ENCODE measurements at places on chromosomes 11 and 22. TPM values are rescaled to one million over a fixed set of nuclear protein-coding genes. Genes with fewer than 3 reads are reported as not detected.

The PGA5 gene
- total RNA-seq = not detected

- no peak overlapping the region for H3K4me3 ChIP-seq
- no peak overlapping the region for H3K27ac ChIP-seq
- no peaks in the 10 kb centered on the region for H3K27me3 ChIP-seq
- no peak for DNase-seq
Measured at GRCh38 chr22:37918580-37919270, 12.6 kb downstream of the MICALL1 start.

DNA sequence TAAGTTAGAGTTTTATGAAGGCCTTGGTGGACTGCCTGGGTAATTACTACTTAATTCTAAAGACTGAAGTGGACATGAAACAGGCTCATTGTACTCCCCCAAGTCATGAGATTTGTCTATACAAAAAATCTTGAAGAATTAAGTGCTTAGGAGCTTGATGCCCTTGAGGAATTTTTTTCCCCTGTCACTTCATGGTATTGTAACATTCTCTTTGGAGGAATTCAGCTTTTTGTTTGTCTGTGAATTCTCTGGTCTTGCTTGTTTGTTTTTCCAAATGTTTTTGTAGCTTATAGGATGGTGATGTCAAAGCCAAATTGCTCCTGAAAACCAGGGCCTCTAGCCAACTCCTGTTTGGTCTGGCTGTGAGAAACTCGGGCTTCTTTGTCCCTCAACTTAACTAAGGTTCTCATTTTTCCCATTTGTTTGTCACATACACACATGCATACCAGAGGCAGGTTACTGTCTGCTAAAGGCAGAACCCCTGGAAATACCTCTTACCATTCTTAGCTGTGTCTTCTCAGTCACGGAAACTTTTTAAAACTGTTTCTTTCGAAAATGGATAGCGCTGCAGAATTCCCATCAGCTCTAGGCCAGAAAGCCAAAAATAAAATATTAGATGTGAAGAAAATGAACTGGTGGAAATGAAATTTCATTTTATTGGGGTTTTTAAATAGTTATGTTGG, 66.9 kb downstream of the AMOTL1 start:
- no peak overlapping the region for H3K27ac ChIP-seq
- H3K36me3 ChIP-seq = no peaks in the 10 kb centered on the region
- no peak for DNase-seq
- peaks cover 3% of the 10 kb centered on the region for H3K27me3 ChIP-seq
- H3K4me3 ChIP-seq = no peak overlapping the region

The C11orf16 gene
- not detected for total RNA-seq

DNA sequence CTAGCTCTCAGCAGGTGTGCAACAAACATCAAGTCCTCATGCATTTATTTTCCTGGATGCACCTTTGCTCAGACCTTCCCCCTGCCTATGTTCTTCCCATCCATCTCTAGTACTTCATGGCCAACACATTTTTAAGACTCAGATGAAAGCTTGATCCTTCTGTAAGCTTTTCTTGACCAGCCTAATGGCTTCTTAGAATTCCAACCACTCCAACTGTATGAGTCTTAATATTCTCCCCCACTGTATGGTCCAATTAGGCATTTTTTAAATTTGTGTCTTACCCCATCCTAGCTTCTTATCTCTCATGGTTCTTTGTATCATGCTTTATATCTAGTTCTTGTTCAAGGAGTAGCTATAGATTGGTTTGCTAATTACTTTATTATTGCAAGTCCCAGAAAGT, 44.8 kb downstream of the TENM4 start:
- DNase-seq = no peak
- H3K36me3 ChIP-seq = no peaks in the 10 kb centered on the region
- no peaks in the 10 kb centered on the region for H3K4me1 ChIP-seq
- no peaks in the 10 kb centered on the region for H3K27me3 ChIP-seq
- no peak overlapping the region for H3K4me3 ChIP-seq

The HTR3A gene
- not detected for total RNA-seq

- no peaks in the 10 kb centered on the region for H3K36me3 ChIP-seq
- H3K4me1 ChIP-seq = no peaks in the 10 kb centered on the region
- no peaks in the 10 kb centered on the region for H3K27me3 ChIP-seq
- DNase-seq = no peak
Measured at GRCh38 chr11:127935081-127935480, 652.3 kb downstream of the ETS1 start.

DNA sequence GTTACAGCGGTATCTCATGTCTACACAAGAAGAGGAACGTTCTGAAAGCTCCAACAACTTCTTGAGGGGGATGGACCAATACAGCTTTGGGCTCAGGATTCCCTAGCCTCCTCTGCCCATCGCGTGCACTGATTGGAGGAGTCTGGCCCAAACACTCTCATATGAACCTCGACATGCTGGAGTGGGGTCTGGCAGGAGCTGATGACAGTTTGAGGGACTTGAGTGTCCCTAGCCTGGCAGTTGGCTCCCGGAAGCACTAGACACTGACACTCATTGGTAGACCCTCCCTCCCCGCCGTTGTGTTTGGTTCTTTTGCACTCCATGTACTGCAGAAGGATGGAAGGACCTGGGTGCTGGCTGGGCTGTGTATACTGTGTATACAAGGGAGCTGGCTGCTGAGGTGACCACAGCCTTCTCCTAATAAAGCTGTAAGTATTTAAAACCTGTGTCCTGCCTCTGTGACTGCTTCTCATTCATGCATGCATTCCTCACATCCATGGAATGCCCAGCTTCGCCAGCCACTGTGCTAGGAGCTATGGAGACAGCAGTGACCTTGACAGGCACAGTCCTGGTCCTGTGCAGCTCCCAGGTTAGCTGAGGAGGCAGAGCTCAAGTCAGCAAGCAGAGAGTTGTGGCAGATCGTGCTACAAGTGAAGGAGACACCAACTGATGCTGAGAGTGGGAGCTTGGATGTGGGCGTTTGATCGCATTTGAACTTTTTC, 27.9 kb downstream of the ADAMTS15 start:
- no peaks in the 10 kb centered on the region for H3K36me3 ChIP-seq
- no peak overlapping the region for H3K4me3 ChIP-seq
- no peaks in the 10 kb centered on the region for H3K4me1 ChIP-seq

The TSSK2 gene
- not detected for total RNA-seq

The SERPIND1 gene
- not detected for total RNA-seq

The MMP27 gene
- not detected for total RNA-seq

The CARD10 gene
- total RNA-seq = not detected

The CRYBB3 gene
- not detected for total RNA-seq

DNA sequence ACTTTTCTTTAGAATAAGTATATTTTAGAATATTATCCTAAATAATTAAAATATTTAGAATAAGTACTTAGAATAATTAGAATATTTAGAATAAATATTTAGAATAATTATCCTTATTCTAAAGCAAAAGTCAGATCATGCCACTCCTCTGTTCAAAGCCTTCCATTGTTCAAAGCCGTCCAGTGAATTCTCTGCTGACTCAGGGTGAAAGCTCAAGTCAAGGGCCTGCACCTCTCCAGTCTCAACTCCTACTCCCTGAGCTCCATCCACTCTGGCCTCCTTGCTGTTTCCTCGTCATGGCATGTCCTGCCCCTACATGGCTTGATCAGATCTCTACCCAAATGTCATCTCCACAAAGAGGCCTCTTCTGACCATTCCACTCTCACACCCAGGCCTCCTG, 30.0 kb downstream of the PLEKHA7 start:
- no peak overlapping the region for H3K27ac ChIP-seq
- peaks cover 29% of the 10 kb centered on the region for H3K4me1 ChIP-seq
- no peak for DNase-seq

- peaks cover 30% of the 10 kb centered on the region for H3K4me1 ChIP-seq
- peaks cover 32% of the 10 kb centered on the region for H3K36me3 ChIP-seq
- no peak for DNase-seq
Measured at GRCh38 chr11:130246738-130247137, 68.0 kb downstream of the ZBTB44 start.

- no peak overlapping the region for H3K27ac ChIP-seq
- no peak for DNase-seq
- H3K4me3 ChIP-seq = no peak overlapping the region
- no peaks in the 10 kb centered on the region for H3K36me3 ChIP-seq
Measured at GRCh38 chr22:28581016-28581415, 98.6 kb downstream of the TTC28 start.

The CREB3L1 gene
- not detected for total RNA-seq

DNA sequence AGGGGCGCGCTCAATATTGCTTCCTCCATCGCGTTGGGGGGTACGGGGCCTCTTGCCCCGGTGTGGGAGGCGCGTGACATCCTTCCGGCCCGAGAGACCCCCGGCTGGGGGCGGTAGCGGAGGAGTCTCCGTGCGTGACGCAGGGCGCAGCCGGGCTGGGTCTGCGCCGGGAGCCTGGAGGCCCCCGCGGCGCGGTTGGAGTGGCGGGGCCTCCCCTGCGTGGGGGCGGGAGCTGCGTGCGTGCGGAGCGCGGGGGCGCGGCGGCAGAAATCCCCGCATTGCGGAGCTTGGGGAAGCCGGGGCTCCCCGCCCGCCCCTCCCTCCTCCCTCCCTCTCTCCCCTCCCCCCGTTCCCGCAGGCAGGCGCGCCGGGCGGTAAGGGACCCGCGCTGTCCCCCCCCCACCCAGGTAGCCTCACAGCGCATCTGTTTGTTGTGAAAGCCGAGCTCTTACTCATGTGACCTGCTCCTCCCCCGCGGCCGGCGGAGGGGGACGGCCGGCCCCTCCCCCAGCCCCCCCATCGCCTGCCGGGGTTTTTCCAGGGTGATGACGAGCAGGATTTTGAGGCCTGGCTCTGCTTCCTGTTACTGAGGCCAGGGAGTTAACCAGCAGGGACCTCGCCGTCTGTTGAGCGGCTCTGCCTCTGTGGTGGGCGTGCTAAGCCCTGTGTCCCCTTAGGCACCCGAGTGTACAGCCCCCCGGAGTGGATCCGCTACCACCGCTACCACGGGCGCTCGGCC, 1.6 kb downstream of the PIM3 start:
- DNase-seq = peak; percentile 73
- H3K27me3 ChIP-seq = no peaks in the 10 kb centered on the region
- H3K4me1 ChIP-seq = peaks cover 36% of the 10 kb centered on the region
- peaks cover 30% of the 10 kb centered on the region for H3K36me3 ChIP-seq
- H3K27ac ChIP-seq = peak overlapping the region; percentile 86
- H3K4me3 ChIP-seq = peak overlapping the region; percentile 88

DNA sequence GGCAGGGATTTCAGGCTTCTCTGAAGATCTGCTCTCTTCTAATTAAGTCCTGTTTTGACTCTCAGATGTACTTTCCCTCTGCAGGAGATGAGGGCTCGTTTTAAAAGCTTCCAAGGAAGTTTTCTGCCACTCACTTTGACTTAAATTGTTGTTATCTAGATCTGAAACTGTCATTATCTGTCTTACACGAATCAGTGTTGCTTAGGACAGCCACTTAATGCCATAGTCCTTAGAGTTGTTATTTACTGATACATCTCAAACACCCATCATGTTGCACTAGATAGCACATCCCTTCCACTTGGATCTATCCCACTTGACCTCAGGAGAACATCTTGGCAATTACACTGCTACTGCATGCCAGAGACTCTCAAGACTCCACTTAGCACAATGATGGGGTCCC, 86.9 kb upstream of the FAT3 start:
- no peaks in the 10 kb centered on the region for H3K27me3 ChIP-seq
- H3K36me3 ChIP-seq = no peaks in the 10 kb centered on the region
- H3K4me3 ChIP-seq = no peak overlapping the region
- H3K27ac ChIP-seq = no peak overlapping the region

The MRGPRE gene
- total RNA-seq = not detected

The OR8D2 gene
- not detected for total RNA-seq

The PPP2R1B gene
- total RNA-seq = 56.4 TPM

The SUSD2 gene
- 1.9 TPM for total RNA-seq

- H3K4me3 ChIP-seq = no peak overlapping the region
- no peaks in the 10 kb centered on the region for H3K36me3 ChIP-seq
- no peaks in the 10 kb centered on the region for H3K4me1 ChIP-seq
- H3K27me3 ChIP-seq = no peaks in the 10 kb centered on the region
- H3K27ac ChIP-seq = no peak overlapping the region
Measured at GRCh38 chr11:20037396-20038153, 122.7 kb downstream of the DBX1 start.

DNA sequence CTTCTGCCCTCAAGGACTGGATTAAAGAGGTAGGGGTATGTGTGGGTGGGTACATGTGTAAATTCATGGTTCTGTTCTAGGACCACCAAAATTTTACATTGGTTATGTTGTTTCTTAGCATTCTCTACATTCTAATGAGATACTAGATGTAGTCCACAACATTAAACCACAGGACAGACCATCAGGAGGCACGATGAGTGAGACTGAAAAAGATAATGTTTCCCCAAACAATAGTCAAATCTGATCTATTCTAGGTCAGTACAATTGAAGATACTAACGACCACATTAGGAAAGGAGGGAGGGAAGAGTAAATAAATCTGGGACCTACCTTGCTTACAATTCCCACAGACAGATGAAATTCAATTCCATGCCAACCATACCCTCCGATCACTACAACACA, 42.2 kb downstream of the MRTFA start:
- no peak overlapping the region for H3K4me3 ChIP-seq
- H3K27me3 ChIP-seq = no peaks in the 10 kb centered on the region
- peaks cover 3% of the 10 kb centered on the region for H3K36me3 ChIP-seq

The MPZL3 gene
- total RNA-seq = 20.0 TPM

The TREH gene
- not detected for total RNA-seq

DNA sequence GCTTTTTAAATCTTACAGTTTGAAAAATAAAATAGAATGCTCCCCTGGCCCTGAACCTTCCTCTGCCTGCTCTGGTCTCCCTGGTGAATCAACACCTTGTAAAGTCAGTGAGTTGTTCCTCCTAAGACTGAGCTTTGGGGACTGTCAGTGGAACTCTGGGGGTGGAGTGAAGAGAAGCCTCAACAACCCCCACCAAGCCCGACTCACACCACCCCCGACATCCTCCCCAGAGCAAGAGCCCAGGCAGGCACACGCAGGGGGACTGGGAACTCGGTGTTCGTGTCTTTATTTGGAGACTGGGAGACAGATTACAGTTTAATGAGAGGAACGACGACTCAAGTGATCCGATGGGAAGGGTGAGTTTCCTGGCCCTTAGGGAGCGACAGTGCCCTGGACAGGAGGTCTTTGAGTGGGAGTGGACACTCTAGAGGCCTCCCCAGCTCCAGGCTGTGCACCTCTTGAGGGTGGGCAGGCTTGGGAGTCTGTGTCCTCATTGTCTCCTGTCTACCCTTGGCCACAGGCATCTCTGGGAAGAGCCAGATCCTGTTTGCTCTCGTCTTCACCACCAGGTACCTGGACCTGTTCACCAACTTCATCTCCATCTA, 6.2 kb downstream of the KDELR3 start:
- H3K27ac ChIP-seq = no peak overlapping the region
- H3K36me3 ChIP-seq = peaks cover 3% of the 10 kb centered on the region
- no peaks in the 10 kb centered on the region for H3K4me1 ChIP-seq
- peaks cover 2% of the 10 kb centered on the region for H3K27me3 ChIP-seq

DNA sequence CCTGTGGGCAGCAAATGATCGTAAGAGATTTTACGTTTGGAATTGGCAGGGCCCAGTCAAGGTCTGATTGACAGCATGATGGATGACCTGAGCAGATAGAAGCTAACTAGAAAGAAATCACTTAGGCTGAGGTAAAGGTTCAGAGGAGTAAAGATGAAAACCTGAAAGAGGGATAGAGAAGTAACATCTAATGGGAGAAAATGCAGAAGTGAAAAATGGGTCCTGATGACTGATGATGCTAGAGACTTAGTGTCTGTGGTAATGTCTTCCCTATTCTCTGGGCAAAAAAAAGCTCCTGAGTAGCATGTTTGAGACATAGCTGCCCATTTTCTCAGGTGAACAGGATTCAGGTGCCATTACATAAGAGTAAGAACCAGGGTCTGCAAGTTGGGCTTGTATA, 628.8 kb upstream of the ANO5 start:
- H3K27ac ChIP-seq = no peak overlapping the region
- no peak for DNase-seq
- no peaks in the 10 kb centered on the region for H3K27me3 ChIP-seq
- H3K4me3 ChIP-seq = no peak overlapping the region
- H3K36me3 ChIP-seq = no peaks in the 10 kb centered on the region

Data from activated CD8-positive, alpha-beta T cell treated with anti-CD3 and anti-CD28 coated beads, Interleukin-2, amount 10 ng/mL, durations not matched to agents 7 days and 5 days (primary cell).